ENCODE measurements at places on chromosomes 6 and 20. TPM values are rescaled to one million over a fixed set of nuclear protein-coding genes. Genes with fewer than 3 reads are reported as not detected.

DNA sequence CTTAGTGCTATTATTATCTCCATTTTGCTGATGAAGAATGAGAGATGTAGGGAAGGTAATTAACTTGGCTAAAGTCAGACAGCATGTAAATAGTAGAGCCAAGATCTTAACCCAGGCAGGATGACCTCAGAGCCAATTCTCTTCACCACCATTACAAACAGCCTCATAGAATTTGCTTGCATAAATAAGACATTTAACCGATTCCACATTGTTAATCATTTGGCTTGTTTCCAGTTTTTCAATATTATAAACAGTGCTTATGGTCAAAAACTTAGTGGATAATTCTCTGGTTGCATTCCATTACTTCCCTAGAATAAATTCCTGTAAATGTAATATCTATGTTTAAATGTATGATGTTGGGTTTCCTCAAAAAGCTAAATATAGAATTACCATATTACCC, 19.1 kb upstream of the PRDM1 start:
- no peaks in the 10 kb centered on the region for H3K27me3 ChIP-seq
- no peak overlapping the region for H3K27ac ChIP-seq
- no peaks in the 10 kb centered on the region for H3K4me1 ChIP-seq
- H3K36me3 ChIP-seq, result no peaks in the 10 kb centered on the region

GRCh38 chr6:34760108-34760507, 2.8 kb downstream of the SNRPC start:
- no peak for DNase-seq
- H3K27me3 ChIP-seq, result no peaks in the 10 kb centered on the region
- no peak overlapping the region for H3K27ac ChIP-seq
- peaks cover 35% of the 10 kb centered on the region for H3K36me3 ChIP-seq

DNA sequence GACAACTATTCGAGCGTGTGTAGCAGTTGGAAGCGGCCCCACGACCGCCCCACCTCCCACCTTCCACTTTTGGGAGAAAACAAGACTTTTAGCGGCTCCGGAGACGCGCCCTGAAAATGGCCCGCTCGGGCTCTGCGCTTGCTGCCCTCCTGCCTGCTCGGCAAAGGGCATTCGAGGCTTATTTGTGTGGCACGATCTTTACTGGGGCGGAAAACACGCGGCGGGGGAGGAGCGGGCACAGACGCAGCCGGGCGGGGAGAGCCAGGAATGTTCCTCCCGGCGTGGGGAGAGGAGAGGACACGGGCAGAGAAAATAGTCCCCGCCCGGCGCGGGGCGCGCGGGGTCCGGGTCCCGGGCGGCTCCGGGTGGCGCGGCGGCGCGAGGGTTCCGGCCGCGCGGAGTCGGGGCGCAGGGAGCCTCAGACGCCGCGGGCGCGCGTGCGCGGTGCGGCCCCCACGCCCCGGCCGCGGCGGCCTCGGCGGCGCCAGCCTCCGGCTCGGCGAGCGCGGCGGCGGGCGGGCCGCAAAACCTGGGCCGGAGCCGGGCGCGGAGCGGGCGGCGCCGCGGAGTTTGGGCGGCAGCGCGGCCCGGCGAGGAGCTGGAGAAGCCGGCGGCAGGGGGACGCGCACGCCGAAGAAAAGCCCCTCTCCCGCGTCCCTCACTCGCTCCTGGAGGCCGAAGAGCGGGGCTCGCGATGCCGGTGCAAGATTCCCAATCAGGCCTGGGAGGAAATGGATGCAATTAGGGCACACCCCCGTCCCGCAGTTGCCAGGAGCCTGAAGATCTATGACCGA, 90.0 kb upstream of the ARID1B start:
- H3K4me3 ChIP-seq, result peak overlapping the region; percentile 75
- H3K4me1 ChIP-seq, result peaks cover 21% of the 10 kb centered on the region
- DNase-seq, result peak; percentile 98
- H3K27ac ChIP-seq, result peak overlapping the region; percentile 99
- H3K27me3 ChIP-seq, result no peaks in the 10 kb centered on the region

- no peak overlapping the region for H3K4me3 ChIP-seq
- no peaks in the 10 kb centered on the region for H3K36me3 ChIP-seq
- no peaks in the 10 kb centered on the region for H3K4me1 ChIP-seq
Observed at GRCh38 chr6:134510920-134511319, 193.0 kb upstream of the SGK1 start.

GRCh38 chr6:15747354-15747883, 84.6 kb upstream of the DTNBP1 start:
- H3K27me3 ChIP-seq, result no peaks in the 10 kb centered on the region
- H3K36me3 ChIP-seq, result no peaks in the 10 kb centered on the region
- H3K4me3 ChIP-seq, result no peak overlapping the region
- peak; percentile 21 for DNase-seq
- H3K4me1 ChIP-seq, result no peaks in the 10 kb centered on the region

- H3K27ac ChIP-seq, result no peak overlapping the region
- no peak for DNase-seq
- H3K36me3 ChIP-seq, result no peaks in the 10 kb centered on the region
- H3K27me3 ChIP-seq, result no peaks in the 10 kb centered on the region
Observed at GRCh38 chr20:57941604-57942381, 232.0 kb upstream of the PMEPA1 start.

DNA sequence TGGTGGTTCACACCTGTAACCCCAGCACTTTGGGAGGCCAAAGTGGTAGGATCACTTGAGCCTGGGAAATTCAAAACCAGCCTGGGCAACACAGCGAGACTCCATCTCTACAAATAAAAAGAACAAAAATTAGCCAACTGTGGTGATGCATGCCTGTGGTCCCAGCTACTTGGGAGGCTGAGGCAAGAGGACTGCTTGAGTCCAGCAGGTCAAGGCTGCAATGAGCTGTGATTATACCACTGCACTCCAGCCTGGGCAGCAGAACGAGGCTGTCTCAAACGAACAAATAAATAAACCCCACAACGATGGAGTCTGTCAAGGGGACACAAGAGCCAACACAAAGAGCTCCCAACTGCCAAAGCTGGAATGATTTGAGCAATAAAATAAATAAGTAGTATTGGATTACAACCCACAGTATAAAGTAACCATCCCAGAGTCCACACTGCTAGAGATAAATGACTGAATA, 13.5 kb downstream of the ZMYND8 start:
- H3K4me1 ChIP-seq, result peaks cover 87% of the 10 kb centered on the region
- H3K27ac ChIP-seq, result peak overlapping the region; percentile 35
- DNase-seq, result no peak
- no peaks in the 10 kb centered on the region for H3K27me3 ChIP-seq
- H3K4me3 ChIP-seq, result no peak overlapping the region
- H3K36me3 ChIP-seq, result no peaks in the 10 kb centered on the region

- no peaks in the 10 kb centered on the region for H3K27me3 ChIP-seq
- no peak overlapping the region for H3K4me3 ChIP-seq
- H3K36me3 ChIP-seq, result no peaks in the 10 kb centered on the region
- H3K4me1 ChIP-seq, result no peaks in the 10 kb centered on the region
- DNase-seq, result no peak
Observed at GRCh38 chr6:131917318-131917717, 33.9 kb downstream of the CCN2 start.

DNA sequence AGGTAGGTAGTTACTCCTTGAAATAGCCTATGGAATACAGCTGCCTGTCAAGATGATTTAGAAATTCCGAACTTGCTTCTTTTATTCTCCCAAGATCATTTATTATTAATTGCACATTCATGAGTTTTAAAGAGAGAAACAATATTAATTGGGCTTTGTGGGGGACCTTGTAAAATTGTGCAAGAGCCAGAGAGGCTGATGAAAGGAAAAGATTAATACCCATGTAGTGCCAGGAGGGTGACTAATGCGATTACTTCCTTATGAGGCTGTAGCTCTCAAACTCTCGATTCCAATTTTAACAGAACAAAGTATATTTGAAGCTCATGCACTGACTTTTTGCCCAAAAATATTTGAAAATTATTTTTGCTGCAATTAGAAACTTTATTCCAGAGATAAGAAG, 423.8 kb upstream of the ID4 start:
- H3K4me1 ChIP-seq, result peaks cover 6% of the 10 kb centered on the region
- no peak for DNase-seq
- H3K36me3 ChIP-seq, result no peaks in the 10 kb centered on the region
- H3K27ac ChIP-seq, result no peak overlapping the region
- no peaks in the 10 kb centered on the region for H3K27me3 ChIP-seq

- H3K4me3 ChIP-seq, result no peak overlapping the region
- no peak overlapping the region for H3K27ac ChIP-seq
- DNase-seq, result no peak
- H3K27me3 ChIP-seq, result no peaks in the 10 kb centered on the region
Observed at GRCh38 chr6:128899341-128900050, 16.6 kb downstream of the LAMA2 start.

The GNMT gene
- total RNA-seq, result not detected

The MAP7 gene
- 2.2 TPM for total RNA-seq

The KHDC3L gene
- total RNA-seq, result not detected

The EPPIN gene
- total RNA-seq, result not detected

The ZC2HC1B gene
- total RNA-seq, result not detected

The GABRR1 gene
- total RNA-seq, result not detected

The SNAP91 gene
- total RNA-seq, result 2.5 TPM
